Fibroblast of skin of scalp (primary cell): ENCODE measurements at places on chromosomes 1 and 21.

- DNase-seq = peak; percentile 87
Measured at GRCh38 chr1:203038217-203038741, 12.0 kb downstream of the PPFIA4 start.

DNA sequence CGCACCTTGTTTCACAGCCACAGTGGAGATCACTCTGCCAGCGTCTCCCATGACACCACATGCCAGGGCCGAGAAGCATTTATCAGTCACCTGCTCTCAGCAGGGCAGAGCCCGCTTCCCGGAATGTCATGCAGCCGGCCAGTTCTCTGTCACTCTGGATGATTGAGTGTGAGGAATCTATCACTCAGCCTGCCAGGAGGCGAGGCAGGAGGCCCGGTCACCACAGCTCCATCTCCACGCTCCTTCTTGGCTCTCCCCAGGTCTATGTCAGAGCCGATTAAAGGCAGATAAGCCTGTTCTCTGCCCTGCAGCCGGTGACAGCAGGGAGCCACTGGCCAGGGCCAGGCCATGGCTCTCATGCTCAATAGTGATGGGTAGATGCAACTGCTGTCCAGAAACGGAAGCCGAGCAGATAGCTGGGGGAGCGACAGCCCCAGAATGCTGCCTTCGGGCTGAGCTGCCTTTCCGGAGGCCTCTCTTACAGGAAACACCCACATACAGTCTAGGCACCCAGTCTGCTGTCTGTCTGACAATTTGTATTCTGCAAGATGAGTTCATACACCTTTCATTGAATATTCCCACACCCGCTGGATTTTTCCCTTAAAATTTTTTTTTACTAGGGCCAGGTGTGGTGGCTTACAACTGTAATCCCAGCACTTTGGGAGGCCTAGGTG is 64.1 kb downstream of the ACTL8 start:
- no peak for DNase-seq

GRCh38 chr21:34885626-34886239 is 163.4 kb downstream of the RUNX1 start:
- DNase-seq = no peak

DNA sequence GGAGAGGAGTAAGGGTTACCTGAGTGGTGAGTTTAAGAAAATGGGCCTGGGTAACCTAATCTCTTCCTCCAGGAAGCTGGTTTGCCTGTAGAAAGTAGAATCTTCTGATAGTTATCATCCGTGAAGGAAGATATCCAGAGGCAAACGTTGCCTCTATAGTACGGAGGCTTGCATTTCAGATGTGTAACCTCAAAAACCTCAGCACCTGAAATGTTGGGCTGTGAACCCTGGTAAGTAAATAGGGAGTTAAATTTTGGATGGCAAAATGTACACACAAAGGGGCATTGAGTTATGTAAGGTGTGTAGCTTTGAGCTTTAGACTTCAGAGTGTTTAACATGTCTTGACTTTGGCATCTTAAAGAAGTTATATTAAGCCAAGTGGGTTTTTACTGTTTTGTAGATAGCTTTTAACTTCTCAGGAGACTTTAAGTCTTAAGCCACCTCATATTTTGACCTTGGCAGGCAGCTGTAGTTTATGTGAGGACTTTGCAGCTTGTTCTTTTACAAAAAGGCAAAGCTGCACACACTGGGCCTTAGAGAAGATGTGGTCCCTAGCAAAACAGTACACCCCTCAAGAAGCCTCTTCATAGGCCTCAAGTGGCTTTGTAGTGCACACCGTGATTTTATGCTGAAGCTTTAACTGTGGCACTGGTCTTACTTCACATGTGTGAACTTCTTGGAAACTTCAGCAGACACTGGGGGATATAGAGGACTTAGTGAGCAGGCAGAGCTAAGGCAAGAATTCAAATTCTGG is 83.4 kb downstream of the SNRPE start:
- DNase-seq = no peak

- DNase-seq = no peak
Measured at GRCh38 chr1:184427722-184428121, 40.9 kb downstream of the C1orf21 start.

GRCh38 chr1:223411309-223411708 is 18.1 kb downstream of the CCDC185 start:
- peak; percentile 54 for DNase-seq

DNA sequence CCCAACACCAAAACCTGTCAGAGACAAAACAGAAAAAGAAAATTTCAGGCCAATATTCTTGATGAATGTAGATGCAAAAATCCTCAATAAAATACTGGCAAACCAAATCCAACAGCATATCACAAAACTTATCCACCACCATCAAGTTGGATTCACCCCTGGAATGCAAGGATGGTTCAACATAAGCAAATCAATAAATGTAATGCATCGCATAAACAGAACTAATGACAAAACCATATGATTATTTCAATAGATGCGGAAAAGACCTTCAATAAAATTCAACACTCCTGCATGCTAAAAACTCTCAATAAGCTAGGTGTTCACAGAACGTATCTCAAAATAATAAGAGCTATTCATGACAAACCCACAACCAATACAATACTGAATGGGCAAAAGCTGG is 3.8 kb upstream of the OR2L5 start:
- no peak for DNase-seq

- no peak for DNase-seq
Measured at GRCh38 chr1:44714532-44714931, 16.4 kb downstream of the RNU5D-1 start.

DNA sequence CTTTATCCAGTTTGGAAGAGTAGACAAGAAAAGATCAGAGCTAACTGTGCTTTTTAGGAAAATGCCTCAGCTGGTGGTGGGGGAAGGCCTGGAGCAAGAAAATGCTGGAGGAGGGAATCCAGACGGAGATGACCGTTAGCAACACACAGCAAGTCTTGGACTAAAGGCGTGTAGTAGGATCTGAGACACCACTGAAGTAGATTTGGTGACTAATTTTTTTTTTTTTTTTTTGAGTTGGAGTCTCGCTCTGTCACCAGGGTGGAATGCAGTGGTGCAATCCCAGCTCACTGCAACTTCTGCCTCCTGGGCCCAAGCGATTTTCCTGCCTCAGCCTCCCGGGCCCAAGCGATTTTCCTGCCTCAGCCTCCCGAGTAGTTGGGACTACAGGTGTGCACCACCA is 41.2 kb downstream of the LPAR3 start:
- peak; percentile 89 for DNase-seq

DNA sequence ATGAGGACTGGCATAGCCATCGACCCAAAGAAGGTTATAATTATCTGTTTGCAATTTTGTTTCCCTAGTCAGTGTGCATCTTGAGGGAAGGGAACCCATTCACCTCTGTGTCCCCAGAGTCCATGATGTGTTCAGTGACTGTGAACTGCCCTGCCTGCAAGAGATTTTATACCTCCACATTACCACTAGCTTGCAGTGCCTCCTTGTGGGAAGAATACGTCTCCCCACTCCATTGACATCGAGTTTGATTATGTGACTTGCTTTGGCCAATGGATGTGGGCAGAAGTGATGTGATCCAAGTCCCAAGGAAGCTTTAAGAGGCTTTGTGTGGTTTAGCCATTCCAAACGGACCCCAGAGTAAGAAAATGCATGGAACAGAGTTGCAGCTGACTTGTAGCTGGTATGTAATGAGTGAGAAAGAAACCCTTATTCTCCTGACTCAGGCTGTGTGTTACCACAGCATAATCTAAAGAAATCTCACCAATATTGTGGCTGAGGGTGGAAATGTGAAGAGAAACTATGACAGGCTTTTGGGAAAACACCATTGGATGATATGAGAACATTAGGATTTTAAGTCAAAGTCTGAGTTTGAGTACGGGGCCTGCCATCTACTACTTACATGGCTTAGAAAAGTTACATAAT is 47.8 kb upstream of the NRDC start:
- DNase-seq = peak; percentile 78

GRCh38 chr1:242240077-242240476 is 241.2 kb upstream of the MAP1LC3C start:
- DNase-seq = no peak

- no peak for DNase-seq
Measured at GRCh38 chr1:68490046-68490651, 6.7 kb downstream of the DEPDC1 start.

GRCh38 chr1:240491796-240492195 is 120.2 kb downstream of the GREM2 start:
- no peak for DNase-seq

DNA sequence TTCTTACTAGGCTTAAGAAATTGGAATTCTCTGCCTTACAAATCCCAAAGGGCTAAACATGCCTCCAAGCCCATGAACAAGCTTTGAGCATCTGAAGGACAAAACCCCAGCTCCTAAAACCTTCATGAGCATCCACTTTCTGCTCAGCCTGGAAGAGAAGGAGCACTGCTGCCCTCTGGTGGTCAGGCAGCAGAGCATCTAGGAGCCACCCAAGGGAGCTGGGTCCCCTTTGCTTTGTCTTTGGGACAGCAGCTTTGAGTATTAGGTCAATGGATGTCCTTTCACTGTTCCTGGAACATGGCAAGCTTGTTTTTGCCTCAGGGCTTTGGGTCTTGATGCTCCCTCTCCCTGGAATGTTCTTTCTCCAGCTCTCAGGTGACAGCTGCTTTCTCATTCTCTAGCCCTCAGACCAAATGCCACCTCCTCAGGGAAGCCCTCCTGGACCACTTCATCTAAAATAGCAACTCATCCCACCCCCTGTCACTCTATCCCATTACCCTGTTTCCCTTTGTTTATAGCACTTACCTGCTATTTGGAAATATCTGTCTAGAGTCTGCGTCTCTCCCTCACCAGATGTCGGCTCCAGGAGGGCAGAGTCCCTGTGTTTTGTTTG is 25.7 kb downstream of the RAB7B start:
- peak; percentile 88 for DNase-seq

GRCh38 chr1:11730429-11730891 is 5.5 kb upstream of the AGTRAP start:
- DNase-seq = no peak

GRCh38 chr1:33709174-33709782 is 154.6 kb upstream of the HMGB4 start:
- DNase-seq = no peak

GRCh38 chr1:44854970-44855369 is 11.9 kb upstream of the PTCH2 start:
- no peak for DNase-seq

DNA sequence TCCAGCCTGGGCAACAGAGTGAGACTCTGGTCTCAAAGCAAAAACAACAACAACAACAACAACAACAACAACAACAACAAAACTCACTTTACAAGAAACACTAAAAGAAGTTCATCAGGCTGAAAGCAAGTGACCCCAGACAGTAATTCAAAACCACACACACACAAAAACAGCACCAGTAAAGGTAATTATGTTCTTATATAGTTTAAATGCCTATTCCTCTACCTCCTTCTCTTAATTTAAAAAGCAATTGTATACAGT is 1.7 kb downstream of the C1orf174 start:
- no peak for DNase-seq

DNA sequence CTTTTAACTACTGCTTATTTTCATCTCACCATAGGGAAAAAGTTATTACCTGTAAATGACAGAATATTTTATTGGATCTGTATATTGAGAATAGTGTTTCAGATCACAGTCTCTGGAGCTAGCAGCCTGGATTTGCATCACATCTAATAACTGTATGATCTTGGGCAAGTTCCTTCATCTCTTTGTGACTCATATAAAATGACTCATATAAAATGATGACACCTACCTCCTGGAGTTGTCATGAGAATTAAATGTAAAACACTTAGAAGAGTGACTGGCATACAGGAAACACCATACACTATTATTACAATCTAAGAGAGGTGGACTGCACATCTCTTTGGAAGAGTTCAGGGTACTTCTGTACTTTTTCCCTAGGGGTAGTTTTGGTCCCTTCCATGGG is 421.3 kb downstream of the NEGR1 start:
- peak; percentile 79 for DNase-seq

GRCh38 chr1:50157306-50157941 is 48.7 kb downstream of the ELAVL4 start:
- no peak for DNase-seq

- DNase-seq = no peak
Measured at GRCh38 chr1:155184835-155185782, 11.5 kb downstream of the TRIM46 start.

GRCh38 chr1:41639332-41639936 is 155.0 kb upstream of the EDN2 start:
- DNase-seq = peak; percentile 86
